ENCODE measurements at places on chromosomes 11 and 22.

GRCh38 chr11:16605389-16605893, 133.0 kb upstream of the C11orf58 start:
- no peak for DNase-seq

DNA sequence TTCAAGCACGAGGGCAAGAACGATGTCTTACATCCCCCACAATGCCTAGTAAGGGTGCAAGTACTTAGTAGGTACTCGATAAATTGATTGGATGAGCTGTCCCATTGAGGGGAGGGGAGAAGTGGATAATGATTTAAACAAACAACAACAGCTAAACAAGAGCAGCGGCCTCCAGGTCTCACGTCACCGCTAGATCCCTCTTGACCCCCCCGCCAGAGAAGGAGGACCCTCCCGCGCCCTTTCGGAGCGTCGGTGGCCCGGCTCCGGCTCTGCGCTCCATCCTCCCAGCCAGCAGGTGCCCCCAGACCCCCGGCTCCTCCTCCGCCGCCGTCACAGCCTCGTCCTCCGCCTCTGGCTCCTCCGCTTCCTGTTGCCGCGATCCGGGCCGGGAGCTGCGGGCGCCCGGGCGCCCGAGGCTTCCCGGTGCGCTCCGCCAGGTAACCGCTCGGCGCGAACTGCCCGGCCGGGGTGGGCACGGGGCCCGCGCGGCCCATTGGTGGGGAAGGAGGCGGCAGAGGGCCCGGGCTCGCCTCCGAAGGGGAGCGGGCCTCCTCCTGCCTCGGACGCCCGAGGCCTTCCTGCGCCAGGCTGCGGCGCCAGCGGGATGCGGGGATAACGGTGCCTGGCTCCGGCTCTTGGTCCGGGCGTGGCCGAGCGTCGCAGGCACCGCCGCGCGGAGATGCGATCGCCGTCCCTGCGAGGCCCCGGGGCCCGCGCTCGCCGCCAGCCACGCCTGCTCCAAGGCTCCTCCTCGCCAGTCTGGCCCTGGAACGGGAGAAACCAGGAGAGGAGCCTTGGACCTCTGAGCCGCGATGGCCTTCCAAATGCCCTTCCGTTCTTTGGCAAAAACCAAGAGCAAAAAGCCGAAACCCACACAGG, at the start of gene TLCD5:
Gene TLCD5, plus strand, starts transcription at position 368 of the 879 bp plus-strand sequence. CDS start 2,143 bp downstream, outside the sequence.
- no peak for DNase-seq

DNA sequence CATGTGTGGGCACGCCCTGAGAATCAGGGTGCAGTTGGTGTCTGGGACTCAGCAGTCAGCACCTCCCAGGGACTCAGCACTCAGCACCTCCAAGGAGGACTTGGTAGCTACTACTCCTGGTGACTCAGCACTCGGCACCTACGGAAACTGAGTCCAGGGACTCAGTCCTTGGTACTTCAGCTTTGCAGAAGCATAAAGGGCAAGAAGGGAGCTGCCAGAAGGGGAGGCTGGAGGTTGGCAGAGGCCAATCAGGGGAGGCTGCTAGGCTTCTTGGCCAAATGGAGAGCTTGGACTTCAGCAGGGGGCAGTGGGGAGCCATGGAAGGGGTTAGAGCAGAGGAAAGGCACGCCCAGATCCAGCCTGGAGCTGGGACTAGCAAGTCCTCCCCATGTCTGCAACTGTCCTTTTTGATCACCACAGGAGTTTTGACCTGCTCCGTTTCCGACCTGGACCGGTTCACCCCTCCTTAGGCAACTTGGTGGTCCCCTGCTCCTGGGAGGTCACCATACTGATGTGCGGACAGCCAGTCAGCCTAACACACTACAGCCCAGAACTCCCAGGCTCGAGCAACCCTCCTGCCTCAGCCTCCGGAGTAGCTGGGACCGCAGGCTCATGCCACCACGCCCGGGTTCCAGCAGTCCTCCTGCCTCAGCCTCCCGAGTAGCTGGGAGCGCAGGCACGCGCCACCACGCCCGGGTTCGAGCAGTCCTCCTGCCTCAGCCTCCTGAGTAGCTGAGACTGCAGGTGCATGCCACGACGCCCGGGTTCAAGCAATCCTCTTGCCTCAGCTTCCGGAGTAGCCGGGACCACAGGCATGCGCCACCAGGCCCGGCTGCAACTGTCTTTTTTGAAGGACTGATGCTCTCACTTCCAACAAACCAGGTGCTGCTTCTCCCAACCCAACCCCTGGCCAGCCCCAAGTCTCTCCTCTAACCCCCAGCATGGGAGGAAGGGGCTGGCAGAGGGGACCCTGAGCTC, 1.5 kb downstream of the ANO9 start:
- no peak for DNase-seq

DNA sequence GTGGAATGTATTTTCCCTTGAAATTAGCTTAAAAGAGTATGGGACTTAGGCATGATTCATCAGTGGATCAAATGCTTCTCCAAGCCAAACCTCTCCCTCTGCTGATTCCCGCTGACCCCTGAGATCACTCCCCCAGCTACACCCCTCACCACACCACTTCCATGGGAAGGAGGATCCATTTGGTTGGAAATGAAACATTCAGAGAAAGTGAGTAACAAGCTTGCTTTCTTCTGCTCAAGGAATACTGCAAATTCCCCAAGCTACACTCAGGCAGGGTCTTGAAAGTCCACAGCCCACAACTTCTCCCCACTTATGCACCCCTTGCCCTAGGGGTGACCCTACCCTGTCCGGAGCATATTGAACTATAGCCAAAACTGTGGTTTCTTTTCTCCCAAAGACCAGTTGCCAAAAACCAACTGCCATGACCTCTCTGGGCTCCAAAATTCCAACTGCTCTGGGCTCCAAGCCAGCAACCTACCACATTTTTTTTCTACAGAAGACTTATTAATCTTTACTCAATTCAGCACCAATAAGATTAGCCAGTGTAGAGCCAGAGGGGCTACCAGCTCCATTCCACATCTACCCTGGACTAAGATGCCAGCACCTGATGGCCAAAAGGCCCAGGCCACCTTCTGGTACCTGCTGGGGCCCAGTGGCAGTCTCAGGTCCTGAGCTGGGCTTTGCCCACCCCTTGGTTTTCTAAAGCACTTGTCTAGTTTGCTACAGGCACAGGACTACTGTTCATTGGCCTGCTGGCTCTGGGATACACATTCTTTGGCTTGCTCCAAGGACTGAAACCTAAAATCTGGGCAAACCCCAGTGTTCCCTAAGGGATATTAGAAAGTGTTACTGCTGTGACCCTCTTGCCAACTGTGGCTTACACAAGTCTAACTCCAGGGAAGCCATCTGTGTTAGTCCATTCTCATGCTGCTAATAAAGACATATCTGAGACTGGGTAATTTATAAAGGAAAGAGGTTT, 101.1 kb downstream of the MICAL3 start:
- no peak for DNase-seq

DNA sequence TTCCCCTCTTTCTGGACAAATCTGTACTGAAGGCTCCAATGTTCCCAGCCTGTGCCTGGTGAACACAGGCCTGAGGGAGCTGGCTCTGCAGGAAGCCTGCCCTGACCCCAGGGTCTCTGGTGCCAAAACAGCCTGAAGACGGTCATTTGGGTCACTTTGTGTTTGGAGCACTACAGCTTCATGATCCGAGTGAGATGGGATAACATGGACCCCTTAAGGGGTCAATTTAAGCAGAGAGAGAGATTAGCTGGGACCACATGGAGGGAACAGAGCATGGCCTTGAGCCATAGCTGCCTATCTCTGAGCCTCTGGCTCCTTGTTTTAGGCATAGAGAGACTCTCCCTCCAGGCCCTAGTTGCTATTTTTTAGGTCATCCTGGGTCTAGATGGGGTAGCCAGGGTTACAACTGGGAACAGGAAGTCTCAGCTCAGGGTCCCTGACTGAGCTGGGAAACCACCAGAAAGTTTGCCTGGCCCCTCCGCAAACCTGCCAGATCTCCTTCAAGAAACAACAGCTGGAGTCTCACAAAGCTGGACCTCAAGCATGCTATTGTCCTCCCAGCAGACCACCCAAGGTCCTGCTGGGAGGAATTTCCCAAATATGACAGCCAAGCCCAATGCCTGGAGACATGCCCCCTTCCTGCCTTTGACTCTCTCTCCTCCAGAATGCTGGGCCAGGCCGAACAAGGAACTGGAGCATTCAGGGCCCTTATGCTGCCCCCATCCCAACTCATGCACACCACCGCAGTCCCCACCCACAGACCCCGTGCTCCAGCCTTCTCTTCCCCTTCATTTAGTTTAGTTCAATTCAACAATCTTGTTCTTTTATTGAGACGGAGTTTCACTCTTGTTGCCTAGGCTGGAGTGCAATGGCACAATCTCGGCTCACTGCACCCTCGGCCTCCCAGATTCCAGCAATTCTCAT, 4.0 kb downstream of the SLCO2B1 start:
- no peak for DNase-seq

DNA sequence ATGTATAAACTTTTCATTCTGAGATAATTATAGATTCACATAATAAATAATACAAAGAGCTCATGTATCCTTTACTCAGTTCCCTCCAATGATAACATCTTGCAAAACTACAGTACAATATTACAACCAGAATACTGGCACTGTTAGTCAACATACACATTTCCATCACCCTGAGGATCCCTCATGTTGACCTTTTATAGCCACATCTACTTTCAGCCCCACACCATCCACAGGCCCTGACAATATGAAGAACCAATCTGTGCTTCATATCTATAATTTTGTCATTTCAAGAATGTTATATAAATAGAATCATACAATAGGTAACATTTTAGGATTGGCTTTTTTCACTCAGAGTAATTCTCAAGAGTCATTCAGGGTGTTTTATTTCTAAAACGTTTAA, 115.5 kb downstream of the MRTFA start:
- no peak for DNase-seq

DNA sequence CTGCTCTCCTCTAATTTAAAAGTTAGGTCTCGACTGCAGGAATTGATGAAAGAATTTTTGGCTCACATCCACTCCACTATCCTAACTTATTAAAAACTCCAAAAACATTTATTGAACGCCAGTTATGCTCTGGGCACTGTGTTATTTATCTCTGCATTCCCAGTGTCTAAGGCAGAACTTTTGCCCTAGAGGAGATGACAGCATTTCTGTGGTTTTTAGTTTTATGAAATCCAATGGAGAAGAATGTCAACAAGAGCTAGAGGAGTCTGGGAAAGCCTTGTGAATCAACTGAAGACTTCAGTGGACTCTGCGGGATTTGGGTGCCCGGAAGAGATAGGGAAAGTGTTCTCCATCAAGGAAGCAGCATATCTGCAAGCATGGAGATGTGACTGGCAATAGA, 217.0 kb upstream of the PGR start:
- no peak for DNase-seq

GRCh38 chr22:41242396-41243117, 1.8 kb upstream of the CHADL start:
- no peak for DNase-seq

GRCh38 chr11:92439133-92439532, 214.5 kb downstream of the FAT3 start:
- no peak for DNase-seq

DNA sequence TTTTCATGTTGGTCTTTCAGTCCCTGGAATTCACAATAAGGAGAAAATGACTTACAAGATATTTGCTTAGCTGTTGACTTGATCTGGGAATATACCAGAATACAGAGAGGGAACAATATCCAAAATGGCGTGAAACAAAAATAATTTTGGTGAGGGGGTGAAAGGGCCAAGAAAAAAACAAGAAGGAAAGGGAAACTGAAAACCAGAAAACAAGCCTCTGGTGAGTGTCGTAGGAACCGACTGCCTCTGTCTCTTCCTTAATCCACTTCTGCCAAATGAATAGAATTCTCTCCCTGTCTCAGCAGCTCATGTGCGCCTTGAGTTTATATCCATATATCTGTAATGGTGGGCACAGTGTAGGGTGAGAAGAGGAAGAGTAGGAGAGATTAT, 367.6 kb downstream of the ETS1 start:
- DNase-seq = no peak

- DNase-seq = no peak
Measured at GRCh38 chr11:115630214-115630613, 126.0 kb upstream of the CADM1 start.

DNA sequence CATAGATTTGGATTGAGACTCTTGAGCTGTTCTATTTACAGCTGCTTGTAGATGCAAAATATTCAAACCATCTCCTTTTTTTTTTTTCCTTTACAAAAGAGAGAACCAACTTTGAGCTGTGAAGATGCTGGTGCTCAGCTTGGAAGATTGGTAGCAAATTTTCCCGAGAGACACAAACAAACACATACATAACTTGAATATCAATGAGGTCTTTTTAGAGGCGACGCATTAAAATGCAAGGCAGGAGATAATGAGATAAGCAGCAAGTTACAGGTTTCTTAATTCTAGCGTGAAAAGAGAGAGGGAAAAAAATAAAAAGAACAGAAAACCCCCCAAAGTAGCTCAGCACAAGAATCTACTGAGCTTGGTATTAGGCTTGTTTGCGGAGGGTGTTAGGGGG, 247.0 kb upstream of the SORL1-AS1 start:
- no peak for DNase-seq

- DNase-seq = no peak
Measured at GRCh38 chr11:132037467-132037862, 667.0 kb downstream of the NTM start.

GRCh38 chr11:68038226-68038717, 553 bp upstream of the TCIRG1 start:
- DNase-seq = no peak

- no peak for DNase-seq
Measured at GRCh38 chr11:132206993-132207392, 836.6 kb downstream of the NTM start.

DNA sequence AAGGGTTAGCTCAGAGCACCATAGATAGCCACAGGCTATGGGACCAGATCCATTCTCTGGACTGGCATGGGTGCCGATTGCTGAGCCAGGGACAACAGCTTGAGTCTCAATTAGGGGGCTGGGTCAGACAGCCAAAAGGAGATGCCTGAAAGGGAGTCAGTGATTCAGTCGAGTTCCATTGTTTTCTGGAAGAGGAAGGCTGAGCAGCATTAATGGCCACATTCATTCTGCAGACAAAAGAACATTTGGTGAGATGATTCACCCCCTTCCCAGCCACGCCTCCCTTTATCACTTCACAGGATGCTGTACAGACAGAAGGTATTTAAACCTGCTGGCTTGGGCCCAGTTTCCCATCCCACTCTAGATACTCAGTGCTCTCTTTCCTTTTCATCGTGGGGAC, 131.9 kb downstream of the ADAMTS15 start:
- DNase-seq = no peak

All from stimulated activated CD4-positive, alpha-beta T cell treated with anti-CD3 and anti-CD28 coated beads, Interleukin-15, amount 100 ng/mL, for 1 hour (primary cell).